Adipose tissue (tissue), 3 donors: ENCODE measurements at places on chromosomes 3 and 15. TPM values are rescaled to one million over a fixed set of nuclear protein-coding genes. Genes with fewer than 3 reads are reported as not detected.

POPDC2 gene
- 0.87 TPM for polyA plus RNA-seq

TSEN2 gene
- polyA plus RNA-seq, result 9.4 TPM

SERPINI2 gene
- 364 TPM for polyA plus RNA-seq

CLDN16 gene
- not detected for polyA plus RNA-seq

HTR3E gene
- polyA plus RNA-seq, result not detected

C3orf85 gene
- polyA plus RNA-seq, result not detected

ADAMTS9 gene
- 8.3 TPM for polyA plus RNA-seq

SLC38A3 gene
- polyA plus RNA-seq, result not detected

NMNAT3 gene
- 4.6 TPM for polyA plus RNA-seq

ST3GAL6 gene
- polyA plus RNA-seq, result 9.9 TPM

PRR20G gene
- not detected for polyA plus RNA-seq

LPCAT4 gene
- 11.4 TPM for polyA plus RNA-seq

SNURF gene
- polyA plus RNA-seq, result 1.3 TPM

WDR53 gene
- polyA plus RNA-seq, result 3.5 TPM

SNX22 gene
- polyA plus RNA-seq, result 1.9 TPM

CAMK2N2 gene
- polyA plus RNA-seq, result not detected

SAMD7 gene
- not detected for polyA plus RNA-seq

DLL4 gene
- polyA plus RNA-seq, result 14.5 TPM

DENND4A gene
- 13.2 TPM for polyA plus RNA-seq

THBS1 gene
- polyA plus RNA-seq, result 868 TPM

ARGFX gene
- polyA plus RNA-seq, result not detected

AVEN gene
- 16.2 TPM for polyA plus RNA-seq

GHRL gene
- 0.45 TPM for polyA plus RNA-seq

CHRM5 gene
- 0.01 TPM for polyA plus RNA-seq

GOLGA6B gene
- not detected for polyA plus RNA-seq

OXTR gene
- 0.03 TPM for polyA plus RNA-seq

STRA6 gene
- polyA plus RNA-seq, result 0.07 TPM

TMEM43 gene
- 23.1 TPM for polyA plus RNA-seq

ZNF609 gene
- polyA plus RNA-seq, result 7.9 TPM

PTH1R gene
- polyA plus RNA-seq, result 62.9 TPM

TNNC1 gene
- 1.1 TPM for polyA plus RNA-seq

KIF15 gene
- polyA plus RNA-seq, result 0.24 TPM

TF gene
- 1.3 TPM for polyA plus RNA-seq

UROC1 gene
- not detected for polyA plus RNA-seq

HYKK gene
- polyA plus RNA-seq, result 3.9 TPM

WDR93 gene
- not detected for polyA plus RNA-seq

CCDC54 gene
- polyA plus RNA-seq, result not detected

TMEM207 gene
- not detected for polyA plus RNA-seq

GOLGA6D gene
- not detected for polyA plus RNA-seq

KY gene
- polyA plus RNA-seq, result 0.12 TPM
